ENCODE measurements at places on chromosomes 3 and 15.

- no peak for DNase-seq
Measured at GRCh38 chr15:85016275-85016674, 34.6 kb downstream of the PDE8A start.

DNA sequence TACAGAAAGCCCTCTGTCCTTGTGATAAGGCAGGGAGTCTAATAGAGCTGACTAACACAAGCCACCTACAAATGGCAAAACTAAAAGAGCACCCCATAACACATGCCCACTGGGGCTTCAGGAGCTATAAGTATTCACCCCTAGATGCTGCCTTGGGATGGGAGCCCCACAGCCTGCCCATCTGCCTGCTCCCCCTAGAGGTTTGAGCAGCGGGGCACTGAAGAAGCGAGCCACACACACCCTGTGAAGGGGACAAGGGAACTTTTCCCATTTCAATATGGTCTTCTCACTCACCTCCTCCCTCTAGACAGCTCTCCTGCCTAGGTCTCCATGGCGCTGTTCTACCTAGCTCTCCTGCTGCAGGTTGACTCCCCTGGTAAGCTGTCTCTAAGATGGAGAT, 261.0 kb downstream of the SHQ1 start:
- no peak for DNase-seq

DNA sequence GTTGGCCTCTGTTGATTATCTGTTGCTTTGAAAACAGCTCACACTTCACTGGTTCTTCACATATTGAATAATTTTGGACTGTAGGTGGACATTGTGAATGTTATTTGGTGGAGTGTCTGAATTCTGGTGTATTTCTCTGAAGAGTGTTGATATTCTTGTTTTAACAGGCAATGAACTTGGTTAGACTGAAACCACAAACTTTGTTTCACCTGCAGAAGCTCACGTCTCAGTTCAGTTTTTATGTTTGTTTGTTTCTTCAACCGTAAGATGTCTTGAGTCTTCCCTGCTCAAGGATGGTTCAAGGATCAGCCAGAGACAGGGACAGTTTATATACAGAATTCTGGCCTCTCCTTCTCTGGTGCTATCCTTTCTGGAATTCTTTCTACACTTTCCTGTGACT, 43.6 kb downstream of the C3orf20 start:
- no peak for DNase-seq

DNA sequence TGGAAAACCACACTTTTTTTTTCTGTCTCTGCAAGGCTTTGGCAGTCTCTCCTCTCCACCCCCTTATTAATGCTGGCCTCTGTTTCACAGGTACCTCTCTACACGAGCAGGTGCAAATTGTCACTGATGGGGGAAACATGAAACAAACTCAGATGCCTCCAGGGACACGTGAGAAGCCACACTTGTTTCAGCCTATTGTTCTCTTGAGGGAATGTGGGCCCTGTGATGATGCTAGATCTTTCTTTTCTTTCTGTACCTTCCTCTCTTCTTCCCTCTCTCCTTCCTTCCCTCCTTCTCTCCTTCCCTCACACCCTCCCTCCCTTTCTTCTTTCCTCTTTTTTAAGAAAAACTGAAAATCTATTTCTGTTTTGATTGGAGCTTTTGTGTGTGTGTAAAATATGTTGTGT, 5.7 kb upstream of the BLM start:
- DNase-seq: no peak

- DNase-seq: no peak
Measured at GRCh38 chr15:47829667-47830066, 112.4 kb downstream of the SEMA6D start.
